ENCODE measurements at places on chromosomes 6 and 20. TPM values are rescaled to one million over a fixed set of nuclear protein-coding genes. Genes with fewer than 3 reads are reported as not detected.
A peak's percentile ranks its signal among the peaks of the same experiment; 100 is the strongest.

DNA sequence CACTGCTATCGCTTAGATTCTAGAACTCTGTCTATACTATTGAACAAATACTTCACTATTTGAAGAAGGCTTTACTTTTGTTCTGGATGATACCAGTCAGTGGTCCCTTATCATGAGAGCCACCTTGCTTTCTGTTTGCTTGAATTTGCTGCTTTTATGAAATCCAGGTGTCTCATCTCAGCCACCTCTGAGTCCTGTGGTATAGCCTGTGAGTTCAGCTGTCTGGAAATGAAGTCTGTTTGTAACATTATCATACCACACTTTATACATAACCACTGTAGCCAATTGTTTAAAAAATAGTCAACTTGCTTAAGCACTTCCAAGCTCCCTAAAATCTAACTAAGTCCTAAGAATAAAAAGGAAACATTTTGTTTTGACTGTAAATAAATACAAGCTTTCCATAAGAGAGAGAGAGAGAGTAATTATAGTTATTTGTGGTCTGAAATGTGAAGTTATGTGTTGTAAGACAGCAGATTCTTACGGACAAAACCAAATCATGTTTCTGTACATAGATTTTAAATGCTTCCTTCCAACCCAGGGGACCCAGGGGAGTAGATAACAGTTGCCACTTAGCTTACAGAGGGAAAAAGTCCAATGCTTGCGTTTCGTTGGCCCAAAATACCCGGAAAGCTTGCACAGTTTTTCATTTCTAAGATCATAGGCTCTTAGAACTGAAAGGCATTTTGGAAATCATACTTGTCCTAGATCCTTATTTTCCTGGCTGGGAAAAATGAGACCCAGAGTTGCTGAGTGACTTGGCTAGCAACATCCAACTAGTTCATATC is 1107.8 kb upstream of the FLRT3 start:
- DNase-seq = no peak

Gene ATP9A
- total RNA-seq = 15.1 TPM

DNA sequence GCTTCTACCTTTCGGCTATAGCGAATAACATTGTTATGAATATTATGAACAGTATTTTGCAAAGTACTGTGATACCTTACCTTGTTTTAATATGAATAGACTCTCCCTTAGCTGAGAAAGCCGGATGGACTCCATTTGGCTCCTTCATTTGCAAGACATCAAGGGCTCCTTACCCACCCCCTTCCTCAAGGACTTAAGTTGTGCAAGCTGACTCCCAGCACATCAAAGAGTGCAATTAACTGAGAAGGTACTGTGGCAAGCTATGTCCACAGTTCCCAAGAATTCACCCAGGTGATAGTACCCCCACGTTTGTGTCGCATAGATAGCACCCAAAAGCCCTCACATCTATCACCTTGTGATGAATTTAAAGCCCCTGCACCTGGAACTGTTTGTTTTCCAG is 11.2 kb downstream of the CST5 start:
- no peak for DNase-seq

Gene HELZ2
- 30.6 TPM for total RNA-seq

GRCh38 chr20:57655809-57656155 is 35.6 kb upstream of the ZBP1 start:
- DNase-seq = peak; percentile 7

DNA sequence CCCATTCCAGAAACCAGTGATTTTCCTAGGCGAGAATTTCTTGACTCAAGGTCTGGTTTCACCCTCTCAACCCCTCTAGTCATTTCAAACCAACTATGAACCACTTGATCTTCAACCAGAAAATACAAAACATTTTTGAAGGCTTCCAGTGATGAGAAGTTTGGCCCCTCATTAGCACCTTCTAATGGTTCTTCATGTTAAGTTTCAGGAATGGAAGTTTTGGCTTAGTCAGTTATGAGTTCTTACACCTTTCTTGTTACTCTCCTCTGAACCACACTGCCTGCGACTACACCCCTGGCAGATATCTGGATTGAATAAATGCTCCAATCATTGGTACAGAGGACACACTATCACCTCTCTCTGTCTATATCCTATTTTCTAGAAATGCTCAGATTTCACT is 67.2 kb downstream of the GJA10 start:
- no peak for DNase-seq

Gene ELOVL2
- total RNA-seq = not detected

DNA sequence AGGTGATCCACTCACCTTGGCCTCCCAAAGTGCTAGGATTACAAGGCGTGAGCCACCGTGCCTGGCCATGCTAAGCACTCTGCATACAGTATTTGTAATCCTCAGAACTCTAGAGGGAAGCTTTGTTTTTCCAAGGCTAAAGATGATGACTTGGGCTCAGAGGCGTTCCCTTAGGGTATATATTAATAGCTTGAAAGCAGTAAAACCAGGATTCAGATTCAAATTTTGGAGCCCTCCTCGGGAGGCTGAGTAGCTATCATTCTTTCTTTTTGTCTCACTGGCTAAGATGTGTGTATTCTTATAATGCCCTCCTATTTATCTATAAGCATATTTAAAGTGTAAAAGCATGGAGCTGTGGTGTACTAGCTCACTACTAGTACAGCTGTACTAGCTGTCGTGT is 68.5 kb downstream of the PRPH2 start:
- DNase-seq = no peak

Gene RPS6KA2
- total RNA-seq = 34.0 TPM

Gene CCN6
- not detected for total RNA-seq

DNA sequence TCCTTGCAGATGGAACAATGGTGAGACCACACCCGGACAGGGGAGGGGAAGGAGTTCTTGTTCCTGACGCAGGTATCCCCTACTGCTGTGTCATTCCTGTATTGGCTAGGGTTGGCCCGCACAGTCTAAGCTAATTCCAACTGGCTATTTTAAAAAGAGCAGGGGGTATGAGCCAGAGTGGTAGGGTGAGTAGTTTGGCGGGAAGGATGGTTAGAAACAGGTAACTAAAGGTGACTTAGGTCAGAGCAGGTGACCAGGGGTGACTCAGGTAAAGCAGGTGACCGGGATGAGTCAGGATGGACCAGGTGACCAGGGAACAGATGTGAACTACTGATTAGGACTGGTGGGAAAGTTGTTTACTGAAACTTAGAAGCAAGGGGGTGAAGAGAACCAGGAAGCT is 58.0 kb downstream of the ZNF292 start:
- DNase-seq = no peak

Gene PCK1
- total RNA-seq = 1.4 TPM

DNA sequence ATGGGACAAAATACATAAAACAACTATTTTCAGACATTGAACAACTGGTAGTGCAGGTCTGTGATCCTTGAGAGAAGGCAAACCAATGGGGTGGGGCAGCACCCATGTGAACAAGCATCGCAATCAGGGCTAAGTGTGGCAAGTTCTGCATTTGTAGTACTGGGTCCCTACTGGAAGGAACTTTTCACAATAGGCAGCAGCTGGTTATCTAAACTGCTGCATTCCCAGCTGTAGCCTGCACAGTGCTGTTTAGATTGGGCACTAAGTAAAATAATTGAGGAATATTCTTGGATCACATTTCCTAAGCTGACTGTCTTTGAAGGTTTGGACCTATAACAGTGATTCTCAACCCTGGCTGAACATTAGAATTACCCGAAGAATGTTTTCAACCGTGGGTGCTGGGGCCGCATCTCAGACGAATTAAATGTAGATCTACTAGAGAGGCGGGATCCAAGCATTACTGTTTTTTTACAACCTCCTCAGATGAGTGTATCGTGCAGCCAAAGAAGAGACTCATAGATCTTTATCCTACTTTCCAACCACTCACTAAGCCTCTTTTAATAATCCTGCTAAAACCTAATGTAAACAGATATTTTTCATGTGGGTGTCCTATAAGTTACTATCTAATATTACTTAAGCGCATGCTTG is 12.4 kb upstream of the MAP3K4 start:
- DNase-seq = no peak

DNA sequence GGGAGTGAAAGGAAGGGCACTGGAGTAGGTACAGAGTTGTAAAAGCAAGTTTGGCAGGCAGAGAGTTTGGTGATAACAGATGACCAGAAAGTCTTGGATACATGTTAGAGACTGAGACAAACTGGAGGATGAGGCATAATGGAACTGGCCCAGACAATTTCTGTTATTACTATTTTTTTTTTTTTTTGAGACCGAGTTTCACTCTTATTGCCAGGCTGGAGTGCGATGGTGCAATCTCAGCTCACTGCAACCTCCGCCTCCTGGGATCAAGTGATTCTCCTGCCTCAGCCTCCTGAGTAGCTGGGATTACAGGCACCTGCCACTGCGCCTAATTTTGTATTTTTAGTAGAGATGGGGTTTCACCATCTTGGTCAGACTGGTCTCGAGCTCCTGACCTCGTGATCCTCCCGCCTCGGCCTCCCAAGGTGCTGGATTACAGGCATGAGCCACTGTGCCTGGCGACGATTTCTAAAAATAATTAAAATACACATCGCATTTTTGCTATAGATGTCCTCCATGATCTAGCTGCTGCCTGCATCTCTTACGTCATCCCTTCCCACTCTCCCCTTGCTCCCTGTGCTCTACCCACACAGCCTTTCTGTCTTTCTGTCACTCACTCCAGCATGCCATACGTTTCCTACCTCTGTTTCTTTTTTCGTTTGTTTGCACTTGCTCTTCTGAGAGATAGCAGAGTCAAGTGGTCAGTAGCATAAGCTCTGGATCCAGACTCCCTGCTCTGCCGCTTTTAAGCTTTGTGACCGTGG is 23.5 kb downstream of the MAPK14 start:
- peak; percentile 24 for DNase-seq

Gene GPX6
- not detected for total RNA-seq

- no peak for DNase-seq
Measured at GRCh38 chr20:17797161-17797560, 97.4 kb downstream of the BANF2 start.

GRCh38 chr6:26158076-26158580 is 70.9 kb downstream of the HFE start:
- DNase-seq = peak; percentile 78

Gene INSM1
- total RNA-seq = not detected

- DNase-seq = peak; percentile 26
Measured at GRCh38 chr6:142207265-142207877, 60.3 kb downstream of the VTA1 start.

- no peak for DNase-seq
Measured at GRCh38 chr6:1942834-1943233, 302.6 kb downstream of the GMDS start.

- DNase-seq = peak; percentile 74
Measured at GRCh38 chr6:27502508-27503435, 29.9 kb upstream of the ZNF184 start.
